ENCODE measurements at places on chromosomes 12 and 14.
A peak's percentile ranks its signal among the peaks of the same experiment; 100 is the strongest.

GRCh38 chr14:52299692-52300278 is 14.3 kb upstream of the PTGER2 start:
- DNase-seq: peak; percentile 58

DNA sequence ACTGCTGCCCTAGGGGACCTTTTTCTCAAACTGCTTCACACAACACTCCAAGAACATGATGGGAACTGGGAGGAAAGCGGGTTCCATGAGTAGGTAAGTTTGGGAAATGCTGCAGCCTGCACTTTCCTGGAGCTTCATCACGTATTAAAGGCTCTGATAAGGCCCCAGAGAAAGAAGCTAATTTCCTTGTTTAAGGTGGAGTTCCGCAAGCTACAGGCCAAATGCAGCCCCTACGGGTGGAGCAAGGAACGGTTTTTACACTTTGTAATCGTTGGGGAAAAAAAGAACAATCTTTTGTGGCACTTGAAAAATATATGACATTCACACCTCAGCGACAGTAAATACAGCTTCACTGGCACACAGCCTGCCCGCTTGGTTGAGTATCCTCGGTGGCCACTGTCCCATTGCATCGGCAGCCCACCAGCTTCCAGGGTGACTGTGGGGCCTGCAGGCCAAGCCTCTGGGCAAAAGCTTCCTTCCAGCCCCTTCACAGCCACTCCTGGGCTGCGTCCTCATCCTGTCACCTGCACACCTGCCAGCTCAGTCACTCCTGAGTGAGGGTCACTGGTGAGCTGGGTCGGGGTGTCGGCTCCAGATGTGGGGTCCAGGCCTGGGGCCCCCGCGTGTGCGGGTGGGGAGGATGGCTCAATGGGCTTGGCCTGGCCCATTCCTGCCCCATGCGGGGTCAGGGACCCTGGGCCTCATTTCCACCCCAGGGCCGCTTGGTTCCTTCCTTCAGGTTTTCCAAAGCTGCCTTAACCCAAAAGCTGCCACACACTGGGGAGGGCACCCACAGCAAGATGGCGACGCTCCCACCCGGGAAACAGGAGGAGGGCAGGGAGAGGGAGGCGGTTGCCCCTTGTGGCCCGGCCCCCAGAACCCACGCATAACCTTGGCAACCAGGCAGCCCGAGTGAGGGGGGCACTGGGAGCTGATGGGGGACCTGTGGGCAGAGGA is 2.4 kb downstream of the AMN start:
- DNase-seq: no peak

GRCh38 chr14:61812347-61813095 is 50.3 kb downstream of the SNAPC1 start:
- DNase-seq: no peak

DNA sequence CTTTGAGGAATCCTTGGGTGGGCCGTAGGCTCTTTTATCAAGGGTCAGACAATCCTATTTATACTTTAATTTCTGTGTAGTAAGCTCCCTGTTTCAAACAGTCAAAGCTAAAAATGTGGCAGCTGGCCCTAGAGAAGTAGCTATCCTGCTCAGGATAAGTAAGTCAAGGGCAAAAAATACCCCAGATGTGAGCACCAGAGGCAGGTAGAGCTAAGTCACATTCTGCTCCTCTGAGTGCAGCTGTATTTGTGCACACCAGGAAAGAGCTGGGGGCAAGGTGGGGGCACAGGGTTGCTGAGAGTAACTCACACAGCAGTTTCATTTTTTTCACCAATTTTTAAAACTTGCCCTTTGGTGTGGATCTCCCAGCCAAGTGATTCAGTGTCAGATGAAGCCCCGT is 5.3 kb downstream of the ETV6 start:
- no peak for DNase-seq

GRCh38 chr14:69055125-69055524 is 76.0 kb upstream of the ACTN1 start:
- DNase-seq: peak; percentile 75

DNA sequence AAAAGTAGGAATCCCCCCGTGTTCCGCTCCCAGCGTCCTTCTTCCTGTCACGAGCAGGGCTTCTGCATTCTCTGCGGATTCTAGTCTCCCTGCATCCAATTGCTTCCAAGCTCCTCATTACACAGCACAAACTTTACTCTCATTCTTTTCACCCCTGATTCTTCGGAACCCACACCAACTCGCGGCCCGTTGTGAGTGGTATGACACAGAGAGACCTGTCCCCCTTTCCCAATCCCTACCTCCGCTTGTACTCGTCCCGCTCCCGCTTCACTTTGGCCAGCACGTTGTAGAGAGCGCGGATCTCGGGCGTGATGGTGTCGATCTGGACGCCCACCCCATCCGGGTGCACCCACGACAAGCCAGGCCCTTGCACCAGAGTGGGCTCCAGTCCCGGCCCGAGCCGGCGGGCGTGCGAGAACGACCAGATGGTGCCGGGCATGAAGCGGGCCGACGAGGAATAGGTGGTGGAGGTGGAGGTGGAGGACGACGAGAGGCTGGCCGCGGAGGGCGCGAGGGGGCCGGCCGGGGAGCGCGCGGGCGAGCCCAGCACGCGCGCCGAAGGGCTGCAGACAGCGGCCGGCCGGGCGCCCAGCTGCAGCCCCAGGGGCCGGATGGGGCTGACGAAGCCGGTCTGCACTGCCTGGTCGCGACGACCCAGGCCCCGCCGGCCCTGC is 687 bp downstream of the IFFO1 start:
- no peak for DNase-seq

GRCh38 chr12:100987552-100988521 is 193.3 kb downstream of the ANO4 start:
- DNase-seq: peak; percentile 13

DNA sequence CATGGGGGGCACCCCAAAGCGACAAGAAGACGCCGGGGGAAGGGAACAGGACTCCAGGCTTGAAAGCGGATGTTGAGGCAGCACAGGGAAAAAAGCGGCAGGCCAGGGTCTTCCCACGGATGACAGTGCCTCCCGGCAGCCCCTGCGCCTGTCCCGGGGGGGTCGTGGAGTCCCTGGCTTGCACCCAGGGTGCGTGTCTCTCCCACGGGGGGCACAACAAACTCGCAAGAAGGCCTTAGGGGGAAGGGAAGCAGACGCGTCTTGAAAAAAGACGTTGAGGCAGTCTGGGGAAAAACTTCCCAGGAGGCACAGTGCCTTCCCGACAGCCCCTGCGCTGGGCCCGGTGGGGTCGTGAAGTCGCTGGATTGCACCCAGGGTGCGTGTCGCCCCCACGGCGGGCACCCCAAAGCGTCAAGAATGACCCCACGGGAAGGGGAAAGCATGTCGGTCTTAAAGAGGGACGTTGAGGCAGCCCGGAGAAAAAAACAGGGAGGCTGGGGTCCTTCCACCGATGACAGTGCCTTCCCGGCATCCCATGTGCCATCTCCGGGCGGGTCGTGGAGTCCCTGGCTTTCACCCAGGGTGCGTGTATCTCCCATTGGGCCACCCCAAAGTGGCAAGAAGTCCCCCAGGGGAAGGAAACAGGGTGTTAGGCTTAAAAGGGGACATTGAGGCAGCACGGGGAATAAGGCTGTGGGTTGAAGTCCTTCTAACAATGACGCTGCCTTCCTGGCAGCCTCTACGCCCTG is 159.9 kb upstream of the ALG10B start:
- DNase-seq: no peak

GRCh38 chr12:6620137-6620884 is 13.1 kb upstream of the CHD4 start:
- DNase-seq: peak; percentile 61

DNA sequence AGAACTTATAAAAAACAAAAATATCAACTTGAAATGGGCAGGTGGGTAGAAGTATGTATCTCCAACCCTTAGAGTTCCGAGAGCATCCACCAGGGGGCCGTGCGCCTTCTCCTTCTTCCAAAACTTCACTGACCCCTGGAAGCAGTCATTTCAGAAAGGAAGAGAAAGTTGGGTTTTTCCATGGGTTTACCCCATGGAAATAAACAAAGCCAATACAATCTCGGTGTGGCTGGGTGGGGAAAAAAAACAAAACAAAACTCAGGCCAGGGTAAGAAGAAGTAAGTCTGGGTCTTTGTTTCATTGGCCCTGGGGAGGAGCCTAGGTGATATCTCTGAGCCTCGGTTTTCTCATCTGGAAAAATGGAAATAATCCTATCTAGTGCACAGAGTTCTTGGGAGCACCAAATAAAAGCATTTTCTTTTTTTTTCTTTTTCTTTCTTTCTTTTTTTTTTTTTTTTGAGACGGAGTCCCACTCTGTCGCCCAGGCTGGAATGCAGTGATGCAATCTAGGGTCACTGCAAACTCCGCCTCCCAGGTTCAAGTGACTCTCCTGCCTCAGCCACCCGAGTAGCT is 33.6 kb upstream of the HNF1A start:
- peak; percentile 25 for DNase-seq

DNA sequence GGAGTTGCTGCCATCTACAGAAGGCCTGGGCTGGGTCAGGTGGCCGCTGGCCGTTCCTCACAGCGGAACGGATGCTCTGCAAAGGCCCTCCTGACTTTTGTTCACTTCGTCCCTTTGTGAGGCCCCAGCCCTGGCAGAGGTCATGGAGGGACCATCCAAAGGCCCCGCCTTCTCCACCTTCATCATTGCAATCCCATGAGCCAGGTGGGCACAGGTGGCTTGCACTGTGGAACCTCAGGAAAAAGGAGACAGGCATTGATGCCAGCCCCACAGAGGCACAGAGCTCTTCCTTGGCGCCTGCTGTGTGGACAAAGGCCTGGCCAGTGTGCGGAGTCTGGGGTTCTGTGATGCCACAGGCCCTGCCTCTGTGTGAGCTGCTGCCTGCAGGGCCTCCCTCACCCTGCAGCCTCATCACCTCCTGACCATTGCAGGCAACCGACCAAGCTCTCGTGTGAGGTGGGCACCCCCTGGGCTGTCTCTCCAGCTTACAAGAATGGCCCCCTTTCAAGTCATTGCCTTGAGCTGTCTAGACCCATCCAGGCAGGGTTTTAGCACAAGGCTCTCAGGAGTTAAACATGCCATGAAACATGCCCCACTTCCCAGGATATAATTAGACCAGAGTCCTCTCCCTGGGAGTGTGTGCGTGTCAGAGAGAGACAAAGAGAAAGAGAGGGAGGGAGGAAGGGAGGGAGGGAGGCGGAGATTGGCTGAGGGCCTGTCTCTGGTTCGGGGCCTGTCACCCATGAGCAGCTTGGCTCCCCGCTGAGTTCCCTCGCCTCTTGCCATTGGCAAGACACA is 19.3 kb downstream of the NFKBIA start:
- DNase-seq: peak; percentile 93

GRCh38 chr14:92581966-92582566 is 68.5 kb downstream of the RIN3 start:
- no peak for DNase-seq

- DNase-seq: no peak
Measured at GRCh38 chr12:97375310-97375709, 87.3 kb upstream of the RMST start.

- DNase-seq: peak; percentile 52
Measured at GRCh38 chr14:80634106-80634758, 307.3 kb downstream of the CEP128 start.

DNA sequence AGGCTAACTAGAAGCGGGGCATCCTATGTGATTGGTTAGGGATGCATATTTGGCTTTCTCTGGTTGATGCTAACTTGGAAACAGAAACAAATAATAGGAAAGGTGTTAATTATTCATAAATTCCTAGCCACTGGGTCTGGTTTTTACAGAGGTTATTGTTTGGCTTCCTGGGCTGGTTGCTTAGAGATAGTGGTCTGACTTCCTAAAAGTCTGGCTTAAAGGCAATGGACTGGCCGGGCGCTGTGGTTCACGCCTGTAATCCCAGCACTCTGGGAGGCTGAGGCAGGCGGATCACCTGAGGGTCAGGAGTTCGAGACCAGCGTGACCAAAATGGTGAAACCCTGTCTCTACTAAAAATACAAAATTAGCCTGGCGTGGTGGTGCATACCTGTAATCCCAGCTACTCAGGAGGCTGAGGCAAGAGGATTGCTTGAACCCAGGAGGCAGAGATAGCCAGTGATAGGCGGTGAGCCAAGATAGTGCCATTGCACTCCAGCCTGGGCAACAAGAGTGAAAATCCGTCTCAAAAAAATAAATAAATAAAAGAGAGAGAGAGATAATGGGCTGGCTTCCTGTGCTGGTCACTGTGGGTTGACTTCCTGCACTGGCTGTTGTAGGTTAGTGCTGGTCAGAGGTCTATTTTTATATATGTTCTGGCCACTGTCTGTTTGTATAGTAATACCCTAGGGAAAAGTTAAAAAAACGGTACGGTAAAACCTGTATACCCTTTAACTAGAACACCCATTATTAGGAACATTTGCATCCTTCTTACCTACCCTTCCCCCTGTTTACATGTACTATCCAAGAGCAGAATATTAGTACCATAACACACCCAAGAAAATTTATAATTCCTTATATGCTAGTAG is 24.1 kb downstream of the OR6S1 start:
- no peak for DNase-seq

- peak; percentile 98 for DNase-seq
Measured at GRCh38 chr14:100476012-100476822, 111.0 kb downstream of the BEGAIN start.

DNA sequence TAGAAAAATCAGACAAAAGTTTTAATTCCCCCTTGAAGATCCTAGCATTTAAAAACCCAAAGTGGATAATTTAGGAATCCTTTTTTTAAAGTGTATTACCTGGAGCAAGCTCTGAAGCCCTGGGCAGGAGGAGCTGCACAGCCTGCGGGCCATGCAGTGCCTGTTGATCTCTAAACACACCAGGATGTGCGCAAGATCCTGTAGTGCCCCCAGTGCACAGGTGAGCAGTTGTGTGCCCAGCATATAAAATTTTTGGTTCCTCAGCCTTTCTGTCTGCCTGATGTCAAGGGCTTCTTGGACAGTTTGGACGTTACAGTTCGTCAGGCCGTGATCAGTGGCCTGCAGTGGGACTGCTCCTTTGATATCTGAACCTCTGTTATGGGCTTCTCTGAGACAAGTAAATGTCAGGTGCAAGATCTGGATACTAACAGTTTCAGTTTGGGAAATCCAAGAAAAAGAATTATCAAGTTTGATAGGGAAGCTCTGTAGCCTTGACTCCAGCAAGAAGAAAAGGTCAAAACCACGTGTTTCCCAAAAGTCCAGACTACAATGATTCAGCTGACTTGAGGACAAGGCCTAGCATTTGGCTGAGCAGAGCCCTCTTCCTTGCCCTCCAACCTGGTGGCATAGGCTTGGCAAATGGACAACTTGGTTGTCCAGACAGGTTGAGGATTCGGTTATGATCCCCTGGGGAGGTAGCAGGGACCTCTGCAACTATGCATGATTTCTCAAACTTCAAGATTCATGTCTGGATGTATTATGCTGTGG is 1.0 kb downstream of the ATXN7L3B start:
- DNase-seq: no peak
